ENCODE measurements at places on chromosomes 11 and 22.

DNA sequence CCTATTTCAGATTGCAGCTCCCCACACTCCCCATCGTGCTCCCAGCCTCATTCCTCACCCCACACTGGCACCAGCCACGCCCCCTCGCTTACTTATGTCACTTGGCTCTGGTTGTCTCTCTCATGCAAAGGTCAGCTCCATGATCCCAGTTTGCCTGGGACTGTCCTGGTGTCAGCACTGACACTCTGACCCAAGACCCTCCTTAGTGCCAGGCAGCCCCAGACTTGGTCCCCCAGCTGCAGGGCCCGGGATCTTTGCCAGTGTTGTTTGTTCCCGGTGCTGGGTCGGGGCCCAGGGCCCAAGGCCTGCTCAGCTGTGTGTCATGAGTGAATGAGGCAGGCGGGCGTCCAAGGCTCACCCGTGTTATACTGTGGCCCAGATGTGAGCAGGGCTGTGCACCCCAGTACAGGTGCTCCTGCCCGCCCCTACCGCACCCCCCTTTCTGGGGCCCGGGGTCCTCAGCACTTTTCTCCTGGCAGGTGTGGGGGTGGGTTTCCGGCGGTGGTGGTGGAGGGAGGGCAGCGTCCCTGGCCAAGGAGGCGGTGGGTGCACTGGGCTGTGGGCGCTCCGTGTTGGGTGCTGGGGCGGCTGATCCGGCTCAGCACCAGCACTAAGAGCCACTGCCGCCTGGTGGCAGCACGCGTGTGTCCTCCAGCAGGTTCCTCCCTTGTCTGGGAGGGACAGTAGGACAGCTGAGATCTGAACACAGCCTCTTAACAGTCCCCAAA is 19.5 kb downstream of the IL17REL start:
- peak; percentile 64 for DNase-seq

GRCh38 chr22:24051028-24051427 is 39.9 kb downstream of the CABIN1 start:
- DNase-seq, result no peak

- DNase-seq, result no peak
Measured at GRCh38 chr11:10388574-10388973, 66.5 kb upstream of the AMPD3 start.

- DNase-seq, result no peak
Measured at GRCh38 chr11:120936356-120936755, 87.5 kb upstream of the TBCEL start.

DNA sequence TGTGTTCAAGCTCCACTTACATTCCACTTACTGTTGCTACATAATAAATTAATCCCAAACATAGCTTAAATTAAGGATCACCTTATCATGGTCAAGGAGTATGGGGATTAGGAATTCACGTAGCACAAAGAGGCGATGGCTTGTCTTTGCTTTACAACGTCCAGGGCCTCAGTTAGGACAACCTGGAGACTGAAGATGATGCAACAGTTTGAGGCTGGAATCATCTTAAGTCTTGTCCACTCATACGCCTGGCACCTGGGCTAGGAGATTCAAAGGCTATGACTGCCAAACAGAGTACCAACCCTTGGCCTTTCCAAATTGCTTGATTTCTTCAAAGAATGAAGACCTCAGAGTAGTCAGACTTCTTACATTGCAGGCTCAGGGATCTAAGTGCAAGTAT is 149.1 kb downstream of the SBF2 start:
- no peak for DNase-seq

DNA sequence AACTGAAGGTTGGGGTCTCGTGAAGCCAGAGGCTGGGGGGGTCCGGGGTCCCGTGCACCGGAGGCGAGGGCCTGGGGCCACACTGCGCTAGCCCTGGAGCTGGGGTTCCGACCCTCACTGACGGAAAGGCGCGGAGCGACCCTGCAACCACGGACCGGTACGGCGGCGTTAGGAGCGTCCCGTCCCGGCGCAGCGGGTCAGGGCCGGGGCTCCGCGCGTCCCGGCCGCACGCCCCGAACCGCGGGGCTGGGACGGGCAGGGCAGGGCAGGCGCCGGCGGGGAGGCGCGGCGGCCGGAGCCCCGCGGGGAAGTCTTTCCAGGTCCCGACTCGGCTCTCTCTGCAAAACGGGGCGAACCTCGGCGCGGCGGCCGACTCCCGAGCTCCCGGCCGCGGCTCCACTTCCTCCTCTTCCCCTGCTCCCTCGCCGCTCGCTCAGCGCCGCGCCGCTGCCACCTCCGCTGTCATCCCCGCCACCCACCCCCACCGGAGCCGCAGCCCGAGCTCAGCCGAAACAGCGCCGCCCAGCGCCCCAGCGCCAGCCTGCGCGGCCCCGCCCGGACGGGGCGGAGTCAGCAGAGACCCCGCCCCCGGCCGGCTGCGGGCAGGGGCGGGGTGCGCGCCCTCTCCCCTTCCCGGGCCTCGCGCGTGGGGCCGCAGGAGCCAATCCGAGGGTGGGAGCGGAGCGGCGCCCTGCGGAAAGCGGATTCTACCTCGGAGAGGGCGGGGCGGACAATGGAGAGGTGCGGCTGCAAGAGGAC is at the start of gene GDPD5:
Gene GDPD5, minus strand, starts transcription at position 509 of the 759 bp plus-strand sequence. CDS start 48,206 bp downstream, outside the sequence.
- DNase-seq, result peak; percentile 87

DNA sequence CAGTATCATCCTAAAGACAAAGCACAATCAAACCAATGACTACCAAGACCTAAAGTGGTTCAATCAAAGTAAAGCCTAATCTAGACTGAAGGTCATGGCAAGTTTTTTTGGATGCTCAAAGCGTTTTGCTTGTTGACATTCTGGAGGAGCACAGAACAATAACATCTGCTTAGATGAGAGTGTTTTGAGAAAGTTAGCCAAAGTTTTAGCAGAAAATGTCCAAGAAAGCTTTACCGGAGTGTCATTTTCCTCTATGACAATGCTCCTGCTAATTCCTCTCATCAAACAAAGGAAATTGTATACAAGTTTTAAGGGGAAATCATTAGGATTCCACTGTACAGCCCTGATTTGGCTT is 256.9 kb upstream of the FAT3 start:
- DNase-seq, result no peak

GRCh38 chr11:119433358-119433725 is 10.4 kb upstream of the THY1 start:
- DNase-seq, result no peak

GRCh38 chr11:115896084-115896483 is 391.9 kb upstream of the CADM1 start:
- no peak for DNase-seq

- no peak for DNase-seq
Measured at GRCh38 chr11:47244448-47245350, 3.9 kb downstream of the ACP2 start.

DNA sequence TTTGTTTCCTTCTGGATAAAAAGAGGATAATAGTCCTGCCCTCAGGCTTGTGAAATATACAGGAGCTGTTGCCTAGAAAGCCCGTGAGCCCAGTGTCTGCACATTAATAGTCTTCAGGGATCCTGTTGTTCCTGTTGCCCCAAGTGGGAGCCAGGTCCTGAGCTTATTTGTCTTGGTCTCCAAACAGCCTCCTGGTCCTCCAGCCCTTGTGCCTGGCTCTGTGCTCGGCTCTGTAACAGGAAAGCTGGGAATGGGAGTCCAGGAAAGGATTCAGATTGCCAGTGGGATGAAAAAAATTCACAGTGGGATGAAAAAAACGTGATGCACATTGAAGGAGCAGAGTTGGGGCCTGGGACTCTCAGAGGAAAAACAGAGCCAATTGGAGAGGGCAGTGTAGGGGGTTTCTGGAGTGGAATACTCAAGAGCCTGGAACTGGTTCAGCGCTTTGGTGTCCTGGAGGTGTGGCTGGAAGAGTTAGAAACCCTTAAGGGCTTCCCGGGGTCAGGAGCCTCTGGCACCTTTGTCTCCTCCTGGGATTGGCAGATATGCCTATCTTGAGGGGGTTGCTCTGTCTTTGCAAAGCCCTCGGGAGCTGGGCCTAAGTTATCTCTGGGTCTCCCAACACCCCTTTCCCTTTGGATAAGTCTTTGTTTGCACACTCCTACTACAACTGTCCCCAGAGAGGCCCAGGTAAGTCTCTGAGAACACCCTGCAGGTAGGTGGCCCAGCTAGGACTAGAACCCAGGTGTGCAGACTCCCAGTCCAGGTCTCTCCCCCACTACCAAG is 2.3 kb upstream of the INPPL1 start:
- no peak for DNase-seq

DNA sequence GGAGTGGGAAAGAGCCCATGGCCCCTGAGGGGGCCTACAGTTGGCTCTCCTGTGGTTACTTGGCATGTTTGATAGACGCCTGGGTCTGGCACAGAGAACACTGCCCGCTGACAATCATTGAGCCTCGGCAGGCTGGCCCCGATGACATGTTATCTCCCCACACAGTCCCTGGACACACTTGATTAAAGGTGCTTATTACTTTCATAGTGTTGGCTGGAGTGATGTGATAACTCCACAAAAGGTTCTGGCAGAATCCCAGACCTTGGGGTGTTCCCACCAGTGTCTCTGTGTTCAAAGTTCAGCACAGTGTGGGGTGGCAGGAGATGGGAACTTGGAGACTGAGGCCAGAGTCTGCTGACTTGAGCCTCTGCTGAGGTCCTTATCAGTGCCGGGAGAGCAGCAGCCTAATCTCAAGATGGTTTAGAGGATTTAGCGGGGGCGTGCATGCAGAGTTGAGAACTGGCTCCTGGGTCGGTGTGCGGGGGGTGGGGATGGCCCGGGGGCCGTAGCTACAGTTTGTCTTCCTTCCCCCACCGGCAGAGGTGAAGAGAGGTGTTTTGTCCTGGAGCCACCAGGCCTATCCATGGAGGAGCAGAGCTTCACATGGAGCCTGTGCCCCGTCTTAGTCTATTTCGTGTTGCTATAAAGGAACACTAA is 22.5 kb downstream of the PARVB start:
- DNase-seq, result no peak

DNA sequence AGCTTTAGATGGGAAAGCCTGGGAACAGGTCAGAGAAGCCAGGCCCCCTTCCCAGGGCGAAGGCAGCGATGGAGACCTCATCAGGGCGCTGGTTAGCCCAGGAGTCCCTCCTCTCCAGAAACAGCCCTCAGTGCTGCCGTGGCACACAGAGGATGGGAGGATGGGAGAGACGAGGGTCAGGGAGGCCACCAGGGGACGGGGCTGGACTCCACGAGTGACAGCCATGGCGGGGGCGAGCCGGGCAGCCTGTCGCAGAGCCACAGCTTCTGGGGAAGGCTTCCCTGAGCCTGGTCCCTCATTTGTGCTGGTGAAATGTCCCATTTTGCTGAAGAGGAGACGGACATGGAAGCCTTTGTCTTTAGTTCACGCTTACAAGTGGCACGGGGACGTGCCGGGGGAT is 1390.5 kb downstream of the TBC1D22A start:
- DNase-seq, result no peak

- DNase-seq, result no peak
Measured at GRCh38 chr11:20070459-20070858, 89.8 kb downstream of the DBX1 start.

DNA sequence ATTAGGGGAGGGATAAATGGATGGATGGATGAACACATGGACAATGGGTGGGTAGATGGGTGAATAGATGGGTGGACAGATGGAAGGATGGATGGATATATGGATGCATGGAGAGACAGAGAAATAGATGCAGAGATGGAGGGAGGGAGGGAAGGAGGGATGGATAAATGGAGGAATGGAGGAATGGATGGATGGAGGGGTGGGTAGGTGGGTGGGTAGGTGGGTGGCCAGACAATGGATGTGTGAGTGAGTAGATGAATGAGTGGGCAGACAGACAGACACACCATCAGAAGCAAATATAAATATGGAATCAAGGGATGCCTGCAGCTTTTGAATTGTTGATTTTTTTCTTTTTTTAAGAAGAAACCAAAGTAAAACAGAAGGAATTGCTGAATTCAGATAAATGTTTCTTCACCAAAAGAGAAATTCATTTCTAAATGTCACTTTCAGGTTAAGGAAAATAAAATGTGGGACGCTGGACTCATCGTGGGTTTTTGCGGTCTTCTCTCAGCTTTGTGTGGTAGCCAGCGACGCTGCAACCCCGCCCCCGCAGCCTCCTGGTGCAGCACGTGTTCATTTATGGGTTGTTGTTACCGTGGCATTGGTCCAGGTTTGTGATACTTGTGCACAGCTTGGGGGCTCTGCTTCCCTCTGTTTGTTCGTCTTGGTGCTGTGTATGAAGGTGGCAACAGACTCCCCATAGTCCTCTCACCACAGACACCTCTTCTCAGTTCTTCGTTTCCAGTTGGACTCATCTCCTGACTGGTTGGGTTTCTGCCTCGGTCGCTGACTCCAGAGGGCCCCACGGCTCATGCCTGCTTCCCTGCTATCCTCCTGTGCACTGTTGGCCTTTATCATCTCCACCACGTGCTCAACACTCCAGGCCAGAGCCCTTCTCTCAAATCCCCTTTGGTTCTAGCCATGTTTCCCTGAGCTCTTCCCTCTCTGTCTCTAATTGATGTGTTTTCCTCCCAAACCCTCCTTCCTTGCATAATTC is 76.4 kb downstream of the CDKN1C start:
- DNase-seq, result no peak

GRCh38 chr11:108873941-108874340 is 209.1 kb downstream of the DDX10 start:
- DNase-seq, result no peak

DNA sequence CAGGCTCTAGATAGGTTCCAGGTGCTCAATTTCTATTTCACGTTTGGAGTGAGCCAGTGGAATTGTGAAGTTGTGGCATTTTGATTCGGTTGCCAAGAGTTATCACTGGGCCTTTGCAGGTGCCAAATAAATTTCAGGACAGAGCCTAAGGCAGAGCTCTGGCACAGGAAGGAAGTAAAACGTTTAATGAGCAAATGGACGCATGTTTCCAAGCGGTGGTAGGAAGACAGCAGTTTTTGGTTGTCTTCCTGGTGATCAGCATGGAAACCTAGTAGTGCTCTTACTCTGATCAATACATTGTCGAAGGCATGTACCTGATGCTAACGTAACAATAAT is 452 bp downstream of the BIRC3 start:
- no peak for DNase-seq

GRCh38 chr11:31841435-31841834 is 30.3 kb upstream of the PAX6 start:
- no peak for DNase-seq

GRCh38 chr11:117305145-117305544 is 10.9 kb downstream of the BACE1 start:
- DNase-seq, result no peak

- no peak for DNase-seq
Measured at GRCh38 chr11:64814712-64815187, 4.4 kb upstream of the MEN1 start.

- no peak for DNase-seq
Measured at GRCh38 chr11:122320671-122321070, 204.7 kb upstream of the BLID start.

GRCh38 chr11:22340701-22341587 is 2.8 kb downstream of the SLC17A6 start:
- DNase-seq, result no peak

- DNase-seq, result no peak
Measured at GRCh38 chr11:63371396-63371795, 1.8 kb downstream of the SLC22A9 start.

GRCh38 chr22:24529898-24530297 is 25.0 kb downstream of the GUCD1 start:
- no peak for DNase-seq

GRCh38 chr11:77198440-77198849 is 70.4 kb downstream of the MYO7A start:
- DNase-seq, result peak; percentile 33

- DNase-seq, result no peak
Measured at GRCh38 chr22:37418627-37419369, 8.5 kb downstream of the ELFN2 start.

Measured in activated T-cell treated with anti-CD3 and anti-CD28 coated beads for 48 hours (primary cell).